RKO (cell line): ENCODE measurements at places on chromosomes 11 and 22.

GRCh38 chr11:68934666-68935065, 31.0 kb downstream of the IGHMBP2 start:
- DNase-seq, result no peak

- DNase-seq, result no peak
Measured at GRCh38 chr11:40722179-40722795, 737.2 kb downstream of the LRRC4C start.

GRCh38 chr11:2666828-2667570, 32.8 kb downstream of the KCNQ1OT1 start:
- DNase-seq, result no peak

GRCh38 chr11:128581561-128582272, 5.6 kb downstream of the ETS1 start:
- no peak for DNase-seq

DNA sequence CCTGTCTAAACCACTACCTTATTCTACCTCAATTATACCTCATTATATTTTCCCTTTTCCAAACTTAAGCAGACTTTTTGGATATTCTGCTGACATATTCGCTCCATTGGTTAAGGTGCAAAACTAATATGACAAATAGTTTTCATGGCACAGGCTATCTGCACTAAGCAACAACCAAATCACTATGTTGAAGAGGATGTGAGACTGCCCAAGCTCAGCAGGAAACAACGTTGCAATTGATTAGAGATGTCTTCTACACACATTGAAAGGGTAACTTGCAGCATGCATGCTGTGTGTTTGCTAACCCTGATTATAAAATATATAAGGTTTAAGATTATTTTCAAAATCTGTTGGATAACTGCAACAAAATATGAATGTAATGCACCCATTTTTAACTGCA, 61.6 kb downstream of the STK33 start:
- no peak for DNase-seq

DNA sequence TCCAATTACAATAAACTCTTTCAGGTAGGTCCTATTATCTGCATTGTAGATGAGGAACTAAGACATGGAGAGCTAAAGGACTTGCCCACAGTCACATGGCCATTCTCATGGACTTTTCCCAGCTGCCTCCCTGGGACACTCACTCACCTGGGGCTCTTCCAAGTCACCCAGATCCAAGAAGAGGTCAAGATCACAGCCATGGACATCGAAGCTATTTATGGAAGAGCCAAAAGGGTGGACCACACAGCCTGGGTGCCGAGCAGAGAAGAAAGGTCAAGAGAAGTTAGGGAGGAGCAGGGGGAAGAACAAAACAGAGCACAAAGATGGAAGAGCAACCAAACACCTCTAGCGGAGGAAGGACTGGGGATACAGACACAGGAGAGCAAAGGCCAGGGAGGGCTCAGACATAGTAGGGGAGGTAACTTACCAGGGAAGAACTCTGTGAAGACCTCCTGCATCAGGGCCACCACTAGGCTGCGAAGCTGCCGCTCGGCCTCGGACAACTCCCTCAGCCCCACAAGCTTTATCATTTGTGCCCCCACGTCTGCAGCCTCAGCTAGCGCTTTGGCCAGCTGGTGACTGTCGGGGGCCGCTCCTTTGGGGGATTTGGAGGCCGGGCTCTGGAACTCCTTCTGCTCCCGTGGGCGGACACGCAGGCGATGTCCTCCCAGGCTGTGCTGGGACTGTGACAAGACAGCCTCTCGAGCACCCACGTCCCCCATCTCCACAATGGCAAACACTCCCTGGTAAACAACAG, 7.4 kb upstream of the EEF1G start:
- DNase-seq, result no peak

DNA sequence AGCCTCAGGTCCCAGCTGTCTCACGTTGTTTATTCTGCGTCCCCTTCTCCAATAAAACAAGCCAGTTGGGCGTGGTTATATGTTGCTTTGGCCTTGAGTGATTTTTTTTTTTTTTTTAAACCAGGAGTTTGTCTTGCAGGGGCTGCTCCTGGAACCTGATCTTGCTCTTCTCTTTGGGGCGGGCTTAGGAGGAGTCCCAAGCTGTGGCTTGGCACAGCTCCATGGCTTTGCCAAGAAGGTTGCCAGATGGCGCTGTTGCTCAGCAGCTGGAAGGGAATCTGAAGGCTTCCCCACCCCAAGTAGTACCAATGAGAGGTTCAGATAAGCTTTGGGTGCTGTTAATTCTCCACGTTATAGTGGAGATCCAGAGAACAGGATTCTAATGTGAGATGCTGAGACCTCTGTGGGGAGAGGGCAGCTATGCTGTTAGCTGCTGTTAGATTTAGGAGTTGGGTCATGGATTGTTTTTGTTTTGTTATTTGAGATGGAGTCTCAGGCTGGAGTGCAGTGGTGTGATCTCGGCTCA, 2.0 kb upstream of the FERMT3 start:
- DNase-seq, result peak; percentile 90

- peak; percentile 79 for DNase-seq
Measured at GRCh38 chr11:118956094-118956846, at the start of gene UPK2. TSS of gene UPK2 (plus strand) at chr11:118956298. CDS start at chr11:118956351, 53 bp downstream.

- DNase-seq, result peak; percentile 74
Measured at GRCh38 chr11:8768625-8769333, 86.2 kb downstream of the RPL27A start.

DNA sequence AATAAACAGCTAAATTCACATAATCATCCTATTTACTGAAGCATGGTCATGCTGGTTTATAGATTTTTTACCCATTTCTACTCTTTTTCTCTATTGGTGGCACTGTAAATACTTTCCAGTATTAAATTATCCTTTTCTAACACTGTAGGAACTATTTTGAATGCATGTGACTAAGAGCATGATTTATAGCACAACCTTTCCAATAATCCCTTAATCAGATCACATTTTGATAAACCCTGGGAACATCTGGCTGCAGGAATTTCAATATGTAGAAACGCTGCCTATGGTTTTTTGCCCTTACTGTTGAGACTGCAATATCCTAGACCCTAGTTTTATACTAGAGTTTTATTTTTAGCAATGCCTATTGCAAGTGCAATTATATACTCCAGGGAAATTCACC, 10.7 kb downstream of the RAG1 start:
- DNase-seq, result no peak

GRCh38 chr11:12017243-12017678, 8.8 kb upstream of the DKK3 start:
- DNase-seq, result no peak
